Activated naive CD4-positive, alpha-beta T cell treated with Interleukin-2 at 50 U/mL for 16 hours (primary cell): ENCODE measurements at places on chromosomes 16 and 17.

- DNase-seq, result peak; percentile 83
Measured at GRCh38 chr16:2500918-2501750, 12.6 kb upstream of the ATP6V0C start.

DNA sequence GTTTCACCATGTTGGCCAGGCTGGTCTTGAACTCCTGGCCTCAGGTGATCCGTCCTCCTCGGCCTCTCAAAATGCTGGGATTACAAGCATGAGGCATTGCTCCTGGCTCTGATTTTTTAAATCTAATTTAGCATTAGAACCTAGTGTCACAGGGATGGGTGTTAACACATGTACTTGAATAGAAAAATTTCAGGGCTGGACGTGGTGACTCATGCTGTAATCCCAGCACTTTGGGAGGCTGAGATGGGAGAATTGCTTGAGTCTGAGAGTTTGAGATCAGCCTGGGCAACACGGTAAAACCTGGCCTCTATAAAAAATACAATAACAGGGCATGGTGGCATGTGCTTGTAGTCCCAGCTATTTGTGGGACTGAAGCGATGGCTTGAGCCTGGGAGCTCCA lies 6.0 kb upstream of the RNF135 start:
- DNase-seq, result no peak

DNA sequence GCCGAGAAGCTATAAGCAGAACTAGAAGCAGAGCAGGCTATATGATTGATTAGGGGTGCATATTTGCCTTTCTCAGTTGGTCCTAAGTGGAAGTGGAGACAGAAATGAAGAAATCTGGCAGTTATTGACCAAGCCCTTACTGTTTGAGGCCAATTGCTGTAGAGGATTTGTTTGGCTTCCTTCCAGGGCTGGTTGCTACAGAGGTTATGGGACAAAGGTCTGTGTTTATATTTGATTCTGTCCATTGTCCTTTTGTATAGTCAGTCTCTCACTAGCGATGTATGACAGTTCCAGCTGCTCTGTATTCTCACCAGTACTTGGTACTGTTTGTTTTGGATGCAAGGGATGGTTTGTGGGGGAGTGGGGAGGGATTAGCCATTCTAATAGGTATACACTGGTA lies 7.3 kb upstream of the ALOX15 start:
- no peak for DNase-seq

DNA sequence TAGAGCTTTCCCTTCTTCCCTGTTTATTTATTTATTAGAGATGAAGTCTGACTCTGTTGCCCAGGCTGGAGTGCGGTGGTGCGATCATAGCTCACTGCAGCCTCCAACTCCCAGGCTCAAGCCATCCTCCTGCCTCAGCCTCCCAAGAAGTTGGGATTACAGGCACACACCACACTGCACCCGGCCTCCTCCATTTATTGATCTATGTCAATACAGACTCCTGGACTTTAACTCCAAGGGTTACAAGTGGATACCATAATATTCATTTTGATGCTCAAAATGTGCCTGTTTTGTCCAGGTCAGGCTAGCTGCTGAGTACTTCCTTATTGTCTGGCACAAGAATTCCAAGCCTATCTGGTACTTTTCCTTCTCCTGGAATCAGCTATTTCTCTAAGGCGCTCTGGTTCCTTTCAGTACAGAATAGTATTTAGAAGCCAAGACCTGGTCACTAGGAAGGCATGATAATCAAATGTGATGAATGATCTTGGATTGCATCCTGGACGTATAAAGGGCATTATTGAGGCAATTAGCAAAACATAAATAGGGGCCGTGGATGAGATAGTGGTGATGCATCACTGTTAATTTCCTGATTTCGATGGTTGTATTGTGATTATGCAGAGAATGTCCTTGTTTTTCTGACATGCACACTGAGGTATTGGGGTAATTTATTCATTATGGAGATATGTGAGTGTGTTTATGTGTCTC lies 21.7 kb downstream of the IL4R start:
- DNase-seq, result no peak

GRCh38 chr16:66052745-66053144 lies 313.7 kb upstream of the CDH5 start:
- DNase-seq, result no peak

GRCh38 chr16:79473456-79473855 lies 127.1 kb downstream of the MAF start:
- no peak for DNase-seq

DNA sequence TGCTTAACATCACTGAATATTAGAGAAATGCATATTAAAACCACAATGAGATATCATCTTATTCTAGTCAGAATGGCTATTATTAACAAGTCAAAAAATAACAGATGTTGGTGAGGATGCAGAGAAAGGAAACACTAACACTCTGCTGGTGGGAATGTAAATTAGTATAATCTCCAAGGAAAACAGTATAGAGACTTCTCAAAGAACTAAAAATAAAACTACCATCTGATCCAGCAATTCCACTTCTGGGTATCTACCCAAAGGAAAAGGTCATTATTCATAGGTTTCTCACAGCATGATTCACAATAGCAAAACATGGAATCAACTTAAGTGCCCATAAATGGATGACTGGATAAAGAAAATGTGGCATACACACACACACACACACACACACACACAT lies 166.4 kb downstream of the CEP112 start:
- DNase-seq, result no peak

GRCh38 chr16:87603684-87604633 lies 1.7 kb downstream of the JPH3 start:
- no peak for DNase-seq

DNA sequence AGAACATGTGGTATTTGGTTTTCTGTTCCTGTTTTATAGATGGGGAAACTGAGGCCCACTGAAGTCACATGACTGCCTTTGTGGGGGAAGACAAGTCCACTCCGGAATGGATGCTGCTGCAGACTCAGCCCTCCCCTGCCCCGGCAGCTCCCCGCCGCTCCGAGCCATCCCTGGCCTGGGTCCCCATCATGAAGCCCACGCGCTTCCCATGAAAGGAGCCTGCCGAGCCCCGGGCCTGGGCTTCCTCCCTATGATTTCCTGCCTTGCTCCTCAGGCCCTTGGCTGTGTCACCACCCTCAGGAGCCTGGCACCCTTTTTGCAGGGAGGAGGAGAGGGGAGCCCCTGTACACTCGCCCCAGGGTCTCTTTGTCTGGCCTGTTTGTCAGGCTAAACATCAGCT lies 125.3 kb upstream of the FOXF1 start:
- no peak for DNase-seq

DNA sequence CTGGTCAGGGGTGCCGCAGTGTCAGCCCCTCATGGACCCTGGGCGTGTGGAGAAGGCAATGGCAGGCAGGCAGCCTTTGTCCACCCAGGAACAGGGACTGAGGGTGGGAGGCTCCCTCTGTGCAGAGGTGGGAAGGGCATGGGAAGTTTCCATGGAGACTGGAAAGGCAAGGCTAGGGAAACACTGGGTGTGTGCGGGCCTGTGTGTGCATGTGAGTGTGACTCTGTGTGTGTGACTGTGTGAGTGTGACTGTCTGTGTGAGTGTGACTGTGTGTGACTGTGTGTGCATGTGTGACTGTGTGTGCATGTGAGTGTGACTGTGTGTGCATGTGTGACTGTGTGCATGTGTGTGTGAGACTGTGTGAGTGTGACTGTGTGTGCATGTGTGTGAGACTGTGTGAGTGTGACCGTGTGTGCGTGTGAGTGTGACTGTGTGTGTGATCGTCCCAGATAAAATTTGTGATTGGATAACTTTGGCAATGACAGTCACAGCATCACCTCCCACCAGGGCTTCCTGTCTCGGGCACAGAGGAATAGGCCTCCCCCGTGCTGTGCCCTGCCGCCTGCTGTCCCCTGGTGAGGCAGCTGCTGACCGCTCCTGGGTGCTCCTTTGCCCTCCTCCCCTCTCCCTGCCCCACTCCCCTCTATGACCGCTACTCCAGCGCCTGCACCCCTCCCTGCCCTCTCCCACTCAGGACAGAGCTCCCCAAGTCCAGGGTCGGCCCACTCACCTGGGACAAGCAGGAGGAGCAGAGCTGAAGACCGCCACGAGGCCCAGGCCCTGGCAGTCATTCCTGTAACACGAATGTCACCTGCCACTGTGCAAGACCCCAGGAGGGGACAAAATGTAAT lies 698 bp downstream of the CD300C start:
- DNase-seq, result no peak

GRCh38 chr17:348692-349425 lies 3.7 kb downstream of the RPH3AL start:
- DNase-seq, result no peak

- DNase-seq, result no peak
Measured at GRCh38 chr17:33085256-33085655, 93.6 kb downstream of the SPACA3 start.

- DNase-seq, result no peak
Measured at GRCh38 chr16:68166264-68166663, 69.7 kb downstream of the ESRP2 start.
